ENCODE measurements at places on chromosomes 11 and 22.

GRCh38 chr11:121482231-121483129 lies 29.7 kb upstream of the SORL1-AS1 start:
- peak; percentile 15 for DNase-seq

- DNase-seq, result no peak
These were observed 133.0 kb downstream of the ATG16L2 start for GRCh38 chr11:72947229-72947628.

DNA sequence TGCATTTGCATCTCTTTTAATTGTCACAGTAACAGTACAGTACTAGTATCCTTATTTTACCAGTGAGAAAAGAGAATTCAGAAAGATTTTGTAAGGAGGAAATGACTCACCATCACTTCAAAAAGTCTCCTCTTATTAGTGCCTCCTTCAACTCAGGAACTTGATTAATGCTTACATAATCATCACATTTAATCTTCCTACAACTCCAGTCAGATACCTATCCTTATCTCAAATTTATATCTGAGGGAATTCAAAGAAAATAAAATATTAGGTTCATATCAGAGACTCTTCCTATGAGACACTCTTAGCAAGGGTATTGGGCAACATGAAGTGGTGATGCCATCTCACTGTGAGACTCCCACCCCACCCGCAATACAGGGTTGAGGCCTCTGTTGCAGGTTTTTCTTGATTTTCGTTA lies 26.1 kb upstream of the CTSC start:
- DNase-seq, result no peak

- DNase-seq, result no peak
These were observed 20.8 kb downstream of the ARVCF start for GRCh38 chr22:19995611-19996339.

- DNase-seq, result no peak
These were observed 23.3 kb downstream of the DKK3 start for GRCh38 chr11:11985016-11985715.

DNA sequence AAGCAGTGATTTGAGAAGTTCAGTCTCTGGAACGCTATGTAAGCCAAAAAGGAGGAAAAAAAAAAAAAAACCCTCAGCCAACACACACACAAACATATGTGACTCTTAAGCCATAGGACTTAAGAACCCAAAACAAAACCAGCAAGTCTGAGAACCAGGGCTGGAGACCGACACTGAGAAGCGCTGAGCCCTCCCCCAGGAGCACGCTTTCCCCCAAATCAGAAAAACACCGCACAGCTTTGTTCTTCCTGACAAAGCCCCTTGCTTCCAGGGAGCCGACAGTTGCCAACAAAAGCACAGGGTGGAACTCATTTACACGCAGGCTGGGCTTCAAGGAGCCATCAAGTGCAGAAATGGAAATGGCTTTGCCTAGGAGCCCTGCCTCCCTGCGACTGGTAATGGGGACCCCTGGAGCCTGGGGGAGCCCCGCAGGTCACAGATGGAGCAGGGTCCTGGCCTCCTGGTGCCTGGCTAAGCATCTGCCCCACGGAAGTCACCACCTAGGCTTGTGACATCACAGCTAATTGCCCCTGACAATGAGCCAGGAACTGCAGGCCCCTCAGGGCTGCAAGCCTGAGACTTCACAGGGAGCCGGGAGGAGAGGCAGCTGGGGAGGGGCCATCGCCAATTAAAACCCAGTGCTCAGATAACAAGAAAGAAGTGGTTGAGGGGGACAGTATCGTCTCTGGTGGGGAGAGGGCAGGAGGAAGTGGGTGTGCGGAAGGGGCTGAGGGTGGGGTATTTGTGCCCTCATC lies 66.9 kb downstream of the NFAM1 start:
- DNase-seq, result no peak

DNA sequence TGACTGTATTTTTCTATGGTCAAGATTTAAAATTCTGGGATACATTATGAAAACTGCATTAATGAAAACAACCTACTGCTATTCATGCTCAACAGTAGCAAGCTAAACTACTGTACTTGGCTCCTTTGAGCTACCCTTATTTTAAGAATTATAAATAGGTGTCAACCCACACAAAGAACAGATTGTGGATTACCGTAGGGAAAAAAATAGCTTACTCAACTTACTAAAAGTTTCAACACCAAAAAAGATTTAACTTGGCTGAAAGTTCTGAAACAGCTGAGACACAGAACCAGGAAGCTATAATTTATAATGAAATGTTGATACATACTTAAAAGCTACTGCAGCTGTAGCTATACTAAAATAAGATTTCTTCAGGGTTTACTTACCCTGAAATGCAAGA lies 10.1 kb downstream of the LIN7C start:
- no peak for DNase-seq

DNA sequence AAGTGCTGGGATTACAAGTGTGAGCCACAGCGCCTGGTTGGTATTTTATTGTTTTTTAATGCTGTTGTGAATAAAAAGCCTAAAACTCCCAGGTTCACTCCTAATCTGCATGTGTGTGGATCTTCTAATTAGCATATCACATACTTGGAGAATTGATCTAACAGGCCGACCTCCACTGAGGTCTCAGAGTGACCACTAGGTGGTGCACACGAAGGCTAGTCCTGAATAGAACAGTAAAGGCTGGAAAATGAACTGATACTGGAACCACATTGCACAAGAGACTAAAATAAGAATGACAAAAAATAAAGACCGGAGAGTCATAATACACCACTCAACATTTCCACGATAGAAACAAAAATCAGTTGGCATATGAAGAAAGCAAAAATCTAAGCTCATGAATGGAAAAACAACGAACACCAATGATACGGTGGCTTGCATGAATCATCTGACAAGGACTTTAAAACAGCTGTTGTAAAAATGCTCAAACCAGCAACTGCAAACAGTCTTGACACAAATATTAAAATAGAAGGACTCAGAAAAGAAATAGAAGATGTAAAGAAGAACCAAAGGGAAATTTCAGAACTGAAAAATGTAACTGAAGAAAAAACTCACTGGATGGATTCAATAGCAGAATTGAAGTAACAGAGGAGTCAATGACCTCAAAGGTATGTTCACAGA lies 19.2 kb downstream of the PIM3 start:
- DNase-seq, result no peak

GRCh38 chr11:117950301-117950700 lies 21.1 kb upstream of the TMPRSS13 start:
- no peak for DNase-seq

DNA sequence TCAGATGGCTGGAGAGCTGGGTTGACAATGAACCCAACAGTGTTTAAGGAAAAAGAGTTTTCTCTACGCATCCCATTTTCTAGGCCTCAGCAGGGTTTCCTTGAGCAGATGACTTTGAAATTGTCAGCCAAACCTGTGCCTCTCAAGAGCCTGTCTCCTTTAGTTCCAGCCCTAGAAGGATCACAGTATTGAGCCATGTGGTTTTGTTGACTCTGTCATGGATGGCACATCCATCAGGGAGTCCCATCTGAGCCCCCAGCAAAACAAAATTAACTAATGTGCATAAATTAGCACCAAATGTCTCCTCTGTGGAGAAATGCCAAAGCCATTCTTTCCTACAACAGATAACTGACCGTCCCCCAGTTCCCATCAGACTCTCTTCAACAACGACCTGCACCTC lies 103.8 kb upstream of the BLID start:
- no peak for DNase-seq
